ENCODE measurements at places on chromosomes 1 and 21.
A peak's percentile ranks its signal among the peaks of the same experiment; 100 is the strongest.

DNA sequence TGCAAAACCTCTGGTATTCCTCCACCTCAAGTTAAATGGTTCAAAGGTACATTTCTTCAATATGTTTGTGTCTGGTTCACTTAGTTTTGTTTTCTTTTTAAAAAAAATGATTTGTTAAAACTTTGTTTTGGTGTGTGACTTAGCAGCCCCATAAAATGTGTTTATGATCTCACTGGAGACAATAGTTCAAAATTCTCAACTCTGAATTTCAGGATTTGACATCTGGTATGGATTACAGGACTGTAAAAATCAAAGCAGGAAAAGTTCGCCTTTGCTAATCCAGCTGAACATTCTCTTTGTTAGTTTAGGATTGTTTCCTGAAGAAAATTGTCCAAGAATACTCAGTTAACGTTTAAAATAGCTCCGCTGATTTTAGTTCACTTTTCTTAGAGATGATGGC lies 231.7 kb downstream of the HMCN1 start:
- DNase-seq = no peak

GRCh38 chr1:204873176-204873575 lies 2.5 kb downstream of the NFASC start:
- DNase-seq = no peak

GRCh38 chr21:45998871-45999580 lies 17.5 kb downstream of the COL6A1 start:
- DNase-seq = no peak

DNA sequence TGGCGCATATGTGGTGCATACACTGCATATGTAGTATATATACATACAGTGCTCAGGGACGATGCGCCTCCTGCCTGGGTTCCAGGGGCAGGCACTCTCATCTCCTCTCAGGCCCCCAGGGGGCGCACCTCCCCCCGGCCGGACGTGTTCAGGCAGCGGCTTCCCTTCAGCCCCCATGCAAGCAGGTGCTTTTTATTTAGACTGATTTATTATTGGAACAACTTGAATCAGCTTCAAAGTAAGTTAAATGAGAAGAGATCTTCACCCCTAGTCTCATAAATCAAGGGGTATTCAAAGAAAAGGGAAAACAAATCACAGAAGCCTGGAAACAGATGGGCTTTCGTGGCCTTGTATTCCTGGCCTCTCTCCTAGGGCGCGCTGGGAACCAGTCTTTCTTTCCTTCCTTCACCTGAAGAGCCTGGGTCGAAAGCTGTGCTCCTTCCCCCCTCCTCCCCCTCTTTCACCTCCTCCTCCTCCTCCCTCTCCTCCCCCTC lies 64.6 kb downstream of the UBIAD1 start:
- no peak for DNase-seq

DNA sequence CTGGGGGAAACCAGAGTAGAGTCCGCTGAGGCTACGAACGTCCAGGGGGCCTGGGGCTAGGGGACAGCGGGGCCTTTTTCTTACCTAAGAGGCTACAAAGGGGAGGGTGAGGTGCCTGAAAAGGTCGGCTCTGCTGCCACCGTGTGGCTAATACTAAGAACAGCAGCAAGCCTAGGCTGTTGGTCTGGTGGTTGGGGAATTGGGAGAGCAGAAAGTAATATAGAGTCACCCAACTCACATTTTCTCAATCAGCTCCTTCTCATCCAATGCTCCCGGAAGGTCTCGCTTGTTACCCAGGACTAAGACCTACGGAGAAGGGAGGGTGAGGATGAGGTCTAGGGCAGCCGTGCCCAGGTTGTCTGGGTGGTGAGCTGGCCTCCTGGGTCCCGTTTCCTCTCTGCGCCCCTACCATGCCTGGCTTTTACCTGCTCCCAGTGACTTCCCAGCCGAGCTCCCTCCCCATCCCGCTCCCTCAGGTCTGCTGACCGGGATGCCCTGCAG lies 9.3 kb downstream of the ARL8A start:
- no peak for DNase-seq

- DNase-seq = no peak
These were observed 43.6 kb downstream of the PBX1 start for GRCh38 chr1:164602480-164603093.

DNA sequence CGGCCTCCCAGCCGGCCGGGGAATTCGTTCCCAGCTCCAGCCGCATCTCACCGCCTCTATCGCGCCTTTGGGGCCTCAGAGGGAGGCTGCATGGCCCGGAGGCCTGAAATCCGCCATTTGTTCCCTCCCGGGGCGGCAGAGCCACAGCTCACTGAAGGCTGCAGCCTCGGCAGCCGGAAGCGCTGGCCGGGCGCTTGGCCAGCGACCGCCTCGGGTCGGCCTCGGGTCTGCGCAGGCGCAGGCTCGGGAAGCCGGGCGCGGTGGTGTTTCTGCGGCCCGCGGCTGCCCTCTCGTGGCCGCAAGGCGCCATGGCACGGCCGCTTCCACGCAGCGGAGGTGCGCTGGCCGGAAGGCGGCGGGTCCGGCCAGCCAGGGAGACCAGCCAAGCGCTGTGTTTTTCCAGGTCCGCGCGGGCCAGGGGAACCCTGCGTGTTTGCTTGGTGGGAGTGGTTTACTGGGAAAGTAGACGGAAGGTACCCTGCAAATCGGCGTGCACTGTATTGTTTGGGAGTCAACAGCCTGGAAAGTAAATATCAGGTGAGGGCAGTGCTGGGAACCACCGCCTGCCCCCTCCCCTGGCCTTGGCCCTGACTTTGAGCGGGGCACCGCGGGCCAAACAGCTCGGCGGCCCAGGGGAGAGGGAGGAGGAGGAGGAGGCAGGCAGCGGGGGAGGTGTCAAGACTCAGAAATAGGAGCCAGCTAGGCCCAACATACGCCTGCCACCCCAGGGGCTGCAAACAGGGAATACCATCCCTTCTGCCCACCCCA lies 52.7 kb upstream of the CD34 start:
- peak; percentile 62 for DNase-seq

DNA sequence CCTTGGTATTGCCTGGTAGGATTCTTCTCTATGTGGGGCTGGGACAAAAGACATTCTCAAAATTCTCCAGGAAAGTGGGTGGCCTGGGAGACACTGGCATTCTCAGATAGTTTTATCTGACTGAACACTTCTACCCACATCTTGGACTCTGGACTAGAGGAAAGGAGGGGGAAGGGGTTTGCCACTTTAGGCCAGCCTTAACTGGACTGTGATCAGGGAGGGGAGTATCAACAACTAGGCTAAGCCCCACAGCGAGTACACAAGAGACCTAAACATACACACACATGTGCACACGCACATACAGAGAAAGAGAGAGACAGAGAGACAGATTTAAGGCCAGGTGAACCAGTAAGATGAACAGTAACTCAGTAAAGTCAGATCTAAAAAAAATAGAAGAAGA lies 1.2 kb upstream of the SEMA6C start:
- no peak for DNase-seq

GRCh38 chr1:32013386-32014198 lies at the start of gene KHDRBS1:
Gene KHDRBS1, plus strand, starts transcription at chr1:32013868. Its CDS starts 128 bp downstream, at chr1:32013996.
- DNase-seq = peak; percentile 98

GRCh38 chr1:183689762-183690204 lies 36.7 kb upstream of the APOBEC4 start:
- no peak for DNase-seq

GRCh38 chr1:24252185-24252780 lies 65.2 kb upstream of the IFNLR1 start:
- no peak for DNase-seq

DNA sequence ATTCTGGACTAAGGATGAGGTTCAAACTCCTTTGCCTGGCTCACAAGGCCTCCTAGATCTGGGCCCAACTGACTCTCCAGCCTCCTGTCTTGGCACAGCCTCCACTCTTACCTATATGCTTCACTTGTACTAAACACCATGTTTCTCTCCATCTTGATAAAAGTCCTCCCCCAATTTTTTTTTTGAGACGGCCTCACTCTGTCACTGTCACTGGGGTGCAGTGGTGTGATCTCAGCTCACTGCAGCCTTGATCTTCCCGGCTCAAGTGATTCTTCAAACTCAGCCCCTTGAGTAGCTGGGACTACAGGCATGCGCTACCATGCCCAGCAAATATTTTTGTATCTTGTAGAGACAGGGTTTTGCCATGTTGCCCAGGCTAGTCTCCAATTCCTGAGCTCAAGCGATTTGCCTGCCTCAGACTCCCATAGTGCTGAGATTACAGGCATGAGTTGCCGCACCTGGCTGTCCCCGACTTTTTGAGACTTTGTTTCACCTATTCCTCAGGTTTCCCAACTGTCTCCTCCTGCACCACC lies 39.7 kb downstream of the CD34 start:
- no peak for DNase-seq

DNA sequence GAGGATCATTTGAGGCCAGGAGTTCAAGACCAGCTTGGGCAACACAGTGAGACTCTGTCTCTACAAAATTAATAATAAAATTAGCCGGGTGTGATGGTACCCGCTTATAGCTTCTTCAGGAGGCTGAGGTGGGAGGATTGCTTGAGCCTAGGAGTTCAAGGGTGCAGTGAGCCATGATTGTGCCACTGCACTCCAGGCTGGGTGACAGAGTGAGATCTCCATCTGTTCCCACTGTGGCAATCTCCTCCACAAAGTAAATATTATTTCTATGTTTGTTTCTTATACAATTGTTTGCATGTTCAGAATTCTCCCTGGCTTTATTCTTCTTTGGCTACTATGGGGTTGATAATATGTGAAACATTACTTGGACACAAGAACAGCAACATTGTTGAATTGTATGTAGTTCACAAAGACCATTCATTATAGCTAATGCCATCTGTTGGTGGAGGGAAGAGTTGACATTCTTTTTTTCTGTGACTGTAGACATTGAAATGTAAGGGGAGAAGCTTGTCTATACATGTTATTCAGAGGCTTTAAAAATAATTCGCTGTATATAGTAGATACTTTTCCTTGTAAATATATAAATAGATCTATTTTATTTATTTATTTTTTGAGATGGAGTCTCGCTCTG lies 47.8 kb upstream of the SRSF10 start:
- DNase-seq = no peak

DNA sequence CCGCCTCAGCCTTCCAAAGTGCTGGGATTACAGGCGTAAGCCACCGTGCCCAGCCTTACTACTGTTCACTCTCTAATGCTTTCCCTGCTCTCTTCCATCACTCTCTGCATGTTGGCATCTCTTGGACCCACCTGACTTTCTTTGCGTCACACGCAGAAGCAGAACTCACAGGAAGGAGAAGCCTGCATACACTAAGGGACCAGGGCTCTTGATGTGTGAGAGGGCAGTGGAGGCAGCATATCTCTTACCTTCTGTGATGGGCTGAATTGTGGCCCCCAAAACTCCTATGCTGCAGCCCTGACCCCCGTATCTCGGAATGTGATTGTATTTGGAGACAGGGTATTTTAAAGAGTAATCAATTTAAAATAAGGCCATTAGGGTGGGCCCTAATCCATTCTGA lies 26.7 kb upstream of the SLAMF9 start:
- DNase-seq = no peak

DNA sequence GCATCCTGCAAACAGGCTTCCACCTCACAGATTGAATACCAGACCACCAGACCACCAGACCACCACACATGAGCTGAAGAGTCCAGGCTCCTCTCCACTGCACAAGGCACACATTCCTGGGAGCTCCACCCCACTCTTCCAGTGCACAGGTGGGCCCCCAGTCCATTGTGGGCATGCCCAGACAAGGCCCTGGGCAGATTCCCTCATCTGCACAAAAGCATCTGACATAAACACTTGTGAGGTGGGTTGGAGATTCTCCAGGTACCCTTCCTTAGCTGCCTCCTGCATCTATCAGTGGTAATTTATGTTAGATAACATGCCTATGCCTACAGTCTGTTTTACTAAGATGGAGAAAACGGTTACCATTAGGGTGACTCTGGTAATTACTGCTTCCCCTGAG lies 11.6 kb upstream of the CTBS start:
- no peak for DNase-seq

DNA sequence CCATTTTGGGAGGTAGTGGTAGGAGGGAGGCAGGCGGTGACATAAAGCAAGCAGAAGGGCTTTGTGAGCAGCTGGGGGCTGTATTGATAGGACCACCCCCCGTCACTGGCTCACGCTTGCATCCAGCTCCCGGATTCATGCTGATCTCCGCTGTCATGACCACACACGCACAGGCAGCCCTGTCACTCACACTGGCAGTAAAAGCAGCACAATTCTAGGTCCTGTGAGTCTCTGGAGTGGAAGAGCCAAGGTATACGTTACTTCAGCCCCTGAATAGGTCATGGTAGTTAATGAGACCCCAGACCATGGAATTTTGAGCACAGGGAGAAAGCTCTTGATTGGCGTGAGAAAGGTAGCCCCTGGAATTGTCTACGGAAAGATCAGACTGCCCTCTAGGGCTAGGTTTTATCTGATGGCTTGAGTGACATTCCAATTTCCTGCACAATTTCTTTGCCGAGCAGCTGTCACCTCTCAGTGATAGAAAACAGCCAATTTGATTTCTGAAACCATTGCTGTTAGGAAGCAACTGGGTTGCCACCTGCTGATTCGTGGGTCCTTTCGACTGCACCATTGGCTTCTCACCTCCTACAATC lies 5.4 kb downstream of the OR2B11 start:
- DNase-seq = no peak

DNA sequence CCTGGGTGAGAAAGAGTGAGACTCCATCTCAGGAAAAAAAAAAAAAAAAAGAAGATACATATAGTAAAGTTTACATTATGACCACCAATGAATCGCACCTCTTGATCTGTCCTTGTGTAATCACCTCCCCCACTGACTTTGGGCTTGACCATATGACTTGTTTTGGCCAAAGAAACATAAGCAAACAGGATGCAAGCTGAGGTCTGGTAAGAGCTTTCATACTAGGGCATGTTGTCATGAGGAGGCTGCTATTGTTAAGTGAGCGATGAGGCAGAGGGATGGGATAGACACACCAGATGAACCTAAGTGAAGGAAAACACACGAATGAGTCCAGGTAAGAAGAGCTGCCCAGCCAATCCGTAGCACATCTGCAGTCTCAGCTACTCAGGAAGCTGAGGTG lies 10.7 kb downstream of the ENAH start:
- DNase-seq = no peak

- no peak for DNase-seq
These were observed 746.5 kb downstream of the USP25 start for GRCh38 chr21:16476056-16476825.

- peak; percentile 43 for DNase-seq
These were observed at the start of gene IL20 for GRCh38 chr1:206864939-206865671. Gene IL20, plus strand, starts transcription at chr1:206865623. Its CDS starts 230 bp downstream, at chr1:206865853.

- DNase-seq = no peak
These were observed 747 bp upstream of the ENAH start for GRCh38 chr1:225653463-225654276.

GRCh38 chr21:21385404-21385803 lies 387.2 kb downstream of the NCAM2 start:
- no peak for DNase-seq

GRCh38 chr1:203521812-203522211 lies 27.9 kb downstream of the OPTC start:
- DNase-seq = no peak

- DNase-seq = no peak
These were observed 73.3 kb upstream of the C1orf115 start for GRCh38 chr1:220616836-220617235.
